NCI-H345 (cell line): ENCODE measurements at places on chromosomes 16 and 17.
A peak's percentile ranks its signal among the peaks of the same experiment; 100 is the strongest.

DNA sequence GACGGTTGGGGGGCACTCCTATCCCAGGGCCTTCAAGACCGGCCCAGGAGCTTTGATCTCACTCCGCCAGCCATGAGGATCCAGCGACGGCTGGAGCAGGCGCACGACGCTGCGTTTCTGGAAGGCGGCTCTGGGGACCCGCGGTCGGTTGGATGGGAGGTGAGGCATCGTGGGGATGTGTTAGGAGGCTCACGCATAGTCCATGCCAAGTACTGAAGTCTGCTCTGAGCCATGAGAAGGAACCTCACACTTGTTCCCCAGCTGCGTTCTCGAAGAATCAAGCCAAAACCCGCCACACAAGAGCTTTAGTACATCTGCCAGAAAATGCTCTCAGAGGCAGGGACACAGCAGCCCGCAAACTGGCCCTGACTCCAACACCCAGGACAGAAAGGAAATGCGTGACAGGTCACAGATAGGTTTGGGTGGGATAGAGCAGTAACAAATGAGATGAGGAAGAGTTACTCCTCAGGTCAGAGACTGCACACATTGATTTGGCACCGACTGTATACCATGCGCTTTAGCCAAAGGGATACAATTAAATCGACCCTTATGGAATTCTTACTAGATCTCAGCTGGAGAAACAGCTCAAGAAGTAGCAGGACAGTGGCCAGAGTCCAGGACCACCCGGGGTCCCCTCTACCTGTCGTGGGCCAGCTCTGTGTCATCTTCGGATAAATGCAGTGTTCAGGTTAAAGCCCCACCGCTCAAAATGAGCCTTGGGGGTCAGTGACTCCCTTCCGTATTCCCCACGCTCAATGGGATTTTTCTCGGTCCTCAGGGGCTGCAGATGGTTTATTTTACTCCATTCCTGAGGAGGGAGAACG, 6.7 kb upstream of the GSG1L start:
- DNase-seq, result no peak

DNA sequence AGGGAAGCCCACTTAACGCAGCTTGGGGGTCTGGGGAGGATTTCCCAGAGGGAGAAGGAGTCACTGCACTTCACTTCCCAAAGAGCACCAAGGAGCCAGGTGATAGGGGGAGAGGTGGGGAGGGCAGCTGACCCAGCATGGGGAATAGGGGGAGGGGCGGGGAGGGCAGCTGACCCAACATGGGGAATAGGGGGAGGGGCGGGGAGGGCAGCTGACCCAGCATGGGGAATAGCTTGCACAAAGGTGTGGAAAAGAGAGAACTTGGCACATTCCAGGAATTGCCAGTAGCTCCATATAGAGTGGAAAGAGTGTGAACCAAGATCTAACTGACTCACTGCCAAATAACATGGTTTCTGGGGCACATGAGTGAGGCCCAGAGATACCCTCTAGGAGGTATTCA, 110.3 kb downstream of the CCT6B start:
- no peak for DNase-seq

GRCh38 chr17:44356241-44356640, 7.4 kb downstream of the FAM171A2 start:
- no peak for DNase-seq

- no peak for DNase-seq
Observed at GRCh38 chr17:68057531-68057952, 22.0 kb downstream of the KPNA2 start.

DNA sequence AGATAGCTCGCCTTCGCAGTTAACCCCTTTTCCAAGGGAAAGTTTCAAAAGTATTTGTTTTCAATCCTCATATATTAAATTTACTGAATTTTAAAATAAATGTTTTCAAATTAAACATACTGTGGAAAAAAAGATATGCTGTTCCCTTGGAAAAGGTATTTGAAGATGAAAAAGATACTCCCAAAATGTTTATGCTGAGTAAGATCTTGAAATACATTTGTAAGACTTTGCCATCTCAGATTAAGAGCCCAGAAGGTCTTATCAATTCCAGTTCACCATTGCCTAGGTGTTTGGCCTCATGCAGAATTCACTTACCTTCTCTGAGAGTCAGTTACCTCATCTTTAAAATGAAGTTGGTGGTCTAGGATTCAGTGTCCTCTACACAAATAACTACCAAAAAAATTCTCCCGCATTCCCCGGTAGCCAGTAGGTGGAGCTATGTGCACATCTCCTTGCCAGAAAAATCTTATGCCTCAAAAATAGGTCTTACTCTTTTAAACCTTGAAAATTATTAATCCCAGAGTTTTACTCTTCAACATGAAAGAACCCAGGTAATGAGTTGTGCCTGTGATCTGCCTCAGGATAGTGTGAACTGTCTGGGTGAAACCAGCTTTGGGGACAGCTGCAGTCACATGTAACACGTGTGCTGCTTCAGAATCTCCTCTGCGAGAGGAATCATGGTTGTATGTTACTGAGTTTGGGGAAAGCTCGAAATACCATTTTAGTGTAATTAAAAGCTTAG, 178.3 kb downstream of the MRTFB start:
- peak; percentile 31 for DNase-seq

DNA sequence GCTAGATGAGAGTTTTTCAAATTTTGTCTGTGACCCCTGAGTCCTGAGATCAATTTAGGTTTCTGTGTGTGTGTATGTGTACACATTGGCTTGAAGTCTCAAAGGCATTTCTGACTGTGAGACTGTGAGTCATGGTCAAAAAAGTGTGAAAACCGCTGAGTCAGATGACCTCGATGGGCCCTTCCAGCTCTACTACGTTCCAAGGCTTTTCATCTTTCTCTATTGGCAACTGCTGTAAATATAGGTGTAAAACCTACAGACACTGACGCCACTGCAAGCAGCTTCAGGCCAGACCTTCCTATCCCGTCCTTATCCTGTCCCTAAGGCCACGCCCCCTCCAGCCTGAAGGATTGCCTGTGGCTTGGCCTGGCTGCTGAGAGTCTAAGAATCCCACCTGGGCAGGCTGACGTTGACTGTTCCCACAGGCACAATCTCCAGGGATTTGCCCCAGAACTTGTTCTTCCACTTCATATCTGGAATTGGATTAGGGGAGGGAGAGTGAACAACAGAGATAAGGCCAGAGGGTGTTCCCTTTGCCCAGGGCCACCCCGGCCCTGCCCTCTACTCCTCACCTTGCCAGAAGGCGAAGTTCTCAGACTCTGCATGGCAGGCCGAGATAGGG, 11.3 kb downstream of the OSBPL7 start:
- no peak for DNase-seq

- DNase-seq, result peak; percentile 53
Observed at GRCh38 chr16:53372992-53373871, 61.0 kb upstream of the RBL2 start.

GRCh38 chr17:81911969-81912368, 770 bp upstream of the PCYT2 start:
- DNase-seq, result no peak

GRCh38 chr17:47288531-47289116, 35.0 kb downstream of the ITGB3 start:
- no peak for DNase-seq

DNA sequence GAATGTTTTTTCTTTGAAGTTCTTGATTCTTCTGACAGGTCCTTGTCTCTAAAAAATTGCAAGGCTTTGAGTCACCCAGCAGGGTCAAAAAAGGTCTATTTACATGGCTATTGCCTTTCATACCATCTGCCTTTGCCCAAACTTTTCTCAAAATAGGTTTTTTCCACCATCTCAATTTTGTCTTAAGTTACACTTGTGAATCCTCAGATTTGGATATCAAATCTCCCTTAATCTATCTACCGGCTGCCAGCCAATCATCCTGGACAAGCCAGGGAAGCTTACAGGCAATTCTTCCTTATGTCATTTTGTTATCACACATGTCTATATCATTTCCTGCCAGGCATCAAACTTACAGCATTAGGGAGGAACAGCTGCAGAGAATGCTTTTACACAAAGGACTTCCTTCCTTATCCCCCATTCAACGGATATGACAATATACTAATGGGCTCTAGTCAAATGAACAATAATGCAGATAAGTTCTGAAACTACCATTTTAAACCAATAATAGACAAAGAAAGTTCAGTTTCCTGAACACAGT, 104.1 kb upstream of the CORO6 start:
- DNase-seq, result no peak

- no peak for DNase-seq
Observed at GRCh38 chr16:86067516-86067915, 168.6 kb downstream of the IRF8 start.

- DNase-seq, result no peak
Observed at GRCh38 chr16:69840975-69841374, 78.8 kb downstream of the WWP2 start.

DNA sequence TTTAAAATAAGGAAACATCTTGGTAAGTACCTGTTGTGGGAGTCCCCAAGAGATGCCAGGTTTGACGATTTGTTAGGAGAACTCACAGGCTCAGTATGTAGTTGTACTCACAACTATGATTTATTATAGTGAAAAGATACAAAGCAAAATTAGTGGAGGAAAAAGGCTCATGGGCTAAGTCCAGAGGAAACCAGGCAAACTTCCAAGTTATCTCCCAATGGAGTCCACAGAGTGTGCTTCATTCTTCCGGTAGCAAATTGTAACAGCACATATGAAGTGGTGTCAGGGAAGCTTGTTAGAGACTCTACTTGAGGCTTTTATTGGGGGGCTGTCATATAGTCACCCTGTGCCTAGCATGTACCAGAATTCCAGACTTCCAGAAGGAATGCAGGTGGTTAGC, 2.3 kb downstream of the DDX19A start:
- DNase-seq, result no peak

- no peak for DNase-seq
Observed at GRCh38 chr16:47638175-47638574, 177.0 kb downstream of the PHKB start.

DNA sequence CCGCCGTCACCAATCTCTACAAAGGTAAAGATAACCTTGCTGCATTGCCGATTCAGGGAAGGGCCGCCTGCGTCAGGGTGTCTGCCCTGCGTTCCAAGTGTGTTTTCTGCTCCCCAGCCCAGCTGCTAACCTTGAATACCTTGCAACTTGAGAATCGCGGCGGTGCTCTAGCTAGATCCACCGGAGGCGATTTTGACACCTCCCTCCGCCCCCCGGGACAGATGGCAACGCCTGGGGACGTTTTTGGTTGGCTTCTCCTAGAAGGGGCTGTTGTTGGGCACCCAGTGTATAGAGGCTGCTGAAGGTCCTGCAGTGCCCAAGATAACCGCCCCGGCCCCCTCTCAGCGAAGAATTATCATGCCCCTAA, 1.5 kb downstream of the HAPSTR1 start:
- DNase-seq, result peak; percentile 31

- DNase-seq, result no peak
Observed at GRCh38 chr16:57310801-57311200, 26.3 kb upstream of the PLLP start.

- no peak for DNase-seq
Observed at GRCh38 chr16:75116081-75116910, at the start of gene LDHD. LDHD (minus strand) TSS chr16:75116780; CDS start chr16:75116720, 60 bp downstream.

DNA sequence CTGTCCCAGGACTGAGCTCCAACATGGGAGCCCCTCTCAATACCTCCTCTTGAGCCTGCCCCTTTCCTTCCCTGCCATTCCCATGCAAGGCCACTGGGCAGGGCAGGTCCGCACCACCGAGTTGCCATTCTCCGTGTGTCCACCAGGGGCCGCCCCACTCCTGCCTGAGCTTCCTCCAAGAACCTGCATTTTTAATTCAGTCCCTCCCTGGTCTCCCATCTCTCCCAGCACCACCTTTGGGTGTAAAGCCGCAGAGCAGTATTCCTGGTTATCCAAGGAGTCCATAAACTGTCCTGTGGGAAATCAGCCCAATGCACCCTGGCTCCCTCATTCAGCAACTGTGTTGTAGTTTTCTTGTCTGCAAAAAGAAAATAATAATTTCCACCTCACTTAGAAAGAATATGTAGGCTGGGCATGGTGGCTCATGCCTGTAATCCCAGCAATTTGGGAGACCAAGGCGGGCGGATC, 15.9 kb upstream of the ANKRD40CL start:
- DNase-seq, result peak; percentile 85

DNA sequence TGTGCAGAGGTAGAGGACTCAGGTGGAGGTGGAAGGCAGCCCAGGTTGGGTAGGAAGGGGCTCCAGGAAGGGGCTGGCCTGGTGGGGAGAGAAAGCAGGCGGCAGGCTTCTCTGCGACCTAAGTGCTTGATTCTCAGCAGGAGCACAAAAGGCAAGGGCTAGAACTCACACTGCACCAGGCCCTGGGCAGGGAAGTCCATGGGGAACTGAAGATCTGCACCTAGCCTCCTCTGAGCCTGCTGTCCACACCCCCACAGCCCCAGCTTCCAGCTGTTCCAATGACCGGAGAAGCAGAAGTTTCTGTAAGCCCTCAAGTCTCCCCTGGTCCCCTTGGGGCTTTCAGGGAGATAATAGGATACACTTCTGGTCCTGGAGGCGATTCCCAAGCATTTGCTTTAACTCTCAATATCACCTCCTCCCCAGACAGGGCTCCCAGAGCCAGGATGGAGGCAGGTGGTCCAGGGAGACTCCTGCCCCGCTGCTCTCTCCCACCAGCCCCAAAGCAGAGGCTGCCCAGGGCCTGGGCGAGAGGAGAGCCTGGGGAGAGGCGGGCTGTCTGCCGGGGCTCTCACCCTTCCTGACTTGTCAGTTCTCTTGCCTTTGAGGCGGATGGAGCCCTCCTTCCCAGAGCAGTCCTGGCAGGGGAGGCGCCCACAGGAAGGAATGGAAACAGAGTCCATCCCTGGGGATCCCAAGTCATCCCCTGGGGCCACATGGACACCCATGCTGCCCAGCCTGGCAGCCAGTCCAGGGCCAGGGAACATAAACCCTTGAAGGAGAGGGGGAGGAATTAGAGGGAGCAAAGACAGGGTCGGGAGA, 126.0 kb downstream of the RBFOX3 start:
- no peak for DNase-seq

DNA sequence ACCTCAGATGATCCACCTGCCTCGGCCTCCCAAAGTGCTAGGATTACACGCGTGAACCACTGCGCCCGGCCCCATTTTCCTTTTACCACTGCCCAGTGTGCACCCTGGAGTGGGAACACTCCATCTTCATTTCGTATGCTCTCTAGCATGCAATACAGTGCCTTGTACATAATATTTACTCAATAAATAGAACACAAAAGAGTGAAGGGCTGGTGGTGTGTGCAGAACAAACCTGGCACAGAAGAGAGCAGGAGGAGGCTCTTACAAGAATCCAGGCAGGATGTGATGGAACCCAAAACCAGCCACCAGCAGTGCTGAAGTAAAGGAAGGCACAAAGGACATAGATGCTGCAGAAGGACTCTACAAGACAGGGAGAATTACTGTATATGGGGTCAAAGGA, 7.3 kb downstream of the KRT37 start:
- no peak for DNase-seq

GRCh38 chr16:82972331-82972919, 345.7 kb downstream of the CDH13 start:
- no peak for DNase-seq
